ENCODE measurements at places on chromosomes 7 and 10. TPM values are rescaled to one million over a fixed set of nuclear protein-coding genes. Genes with fewer than 3 reads are reported as not detected.

Gene SPOCK2
- 14.2 TPM for total RNA-seq

Gene CNTNAP2
- total RNA-seq, result 0.43 TPM

Gene MOGAT3
- total RNA-seq, result not detected

Gene CD36
- 14.7 TPM for total RNA-seq

Data from tracheal epithelial cell (primary cell).